ENCODE measurements at places on chromosomes 3 and 15.

GRCh38 chr3:40720341-40720740 lies 195.6 kb downstream of the ZNF621 start:
- DNase-seq: no peak
- H3K27ac ChIP-seq: no peak overlapping the region
- H3K27me3 ChIP-seq: no peaks in the 10 kb centered on the region

- peaks cover 1% of the 10 kb centered on the region for H3K27me3 ChIP-seq
- H3K27ac ChIP-seq: no peak overlapping the region
- no peak overlapping the region for H3K4me3 ChIP-seq
- DNase-seq: no peak
- H3K4me1 ChIP-seq: peaks cover 7% of the 10 kb centered on the region
- H3K36me3 ChIP-seq: no peaks in the 10 kb centered on the region
Observed at GRCh38 chr3:194959217-194959616, 273.5 kb downstream of the FAM43A start.

GRCh38 chr15:38648121-38648843 lies 83.7 kb upstream of the RASGRP1 start:
- no peaks in the 10 kb centered on the region for H3K27me3 ChIP-seq
- no peaks in the 10 kb centered on the region for H3K4me1 ChIP-seq
- no peak for DNase-seq
- H3K4me3 ChIP-seq: no peak overlapping the region

- peaks cover 43% of the 10 kb centered on the region for H3K4me1 ChIP-seq
- peaks cover 44% of the 10 kb centered on the region for H3K36me3 ChIP-seq
- peaks cover 21% of the 10 kb centered on the region for H3K27me3 ChIP-seq
- DNase-seq: no peak
Observed at GRCh38 chr3:39136533-39137434, 16.6 kb downstream of the CSRNP1 start.

DNA sequence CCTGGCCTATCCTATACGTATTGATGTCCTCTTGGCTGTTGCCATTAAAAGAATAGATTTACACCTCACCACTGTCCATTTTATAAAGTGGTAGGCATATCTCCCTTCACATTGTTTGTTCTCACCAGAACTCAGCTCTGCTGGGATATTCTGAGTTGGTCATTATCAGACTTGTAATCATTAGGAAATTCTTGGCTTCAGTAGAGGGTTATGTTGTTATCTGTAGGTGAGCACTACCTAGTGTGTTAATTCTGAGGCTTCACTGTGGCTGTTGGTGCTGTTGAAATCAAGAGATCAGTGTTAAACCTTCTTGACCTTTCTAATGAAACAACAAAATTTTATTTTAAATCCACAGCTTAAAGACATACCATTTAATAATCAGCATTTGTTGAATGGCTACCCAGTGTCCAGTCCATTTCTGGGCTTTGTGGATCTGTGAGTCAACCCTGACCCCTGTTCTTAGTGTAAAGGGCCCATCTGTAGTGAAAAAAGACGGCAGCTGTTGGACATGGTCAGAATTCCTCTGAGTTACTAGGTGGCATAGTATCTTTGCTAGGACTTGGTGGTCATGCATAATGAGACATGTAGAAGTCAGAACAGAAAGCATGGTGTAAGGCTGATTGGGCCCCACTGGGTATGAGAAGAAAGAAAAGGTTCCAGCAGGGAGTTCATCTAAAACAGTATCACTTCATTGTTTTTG lies 32.9 kb upstream of the P4HTM start:
- peaks cover 6% of the 10 kb centered on the region for H3K36me3 ChIP-seq
- DNase-seq: no peak
- no peak overlapping the region for H3K4me3 ChIP-seq
- H3K27me3 ChIP-seq: no peaks in the 10 kb centered on the region
- H3K27ac ChIP-seq: no peak overlapping the region

DNA sequence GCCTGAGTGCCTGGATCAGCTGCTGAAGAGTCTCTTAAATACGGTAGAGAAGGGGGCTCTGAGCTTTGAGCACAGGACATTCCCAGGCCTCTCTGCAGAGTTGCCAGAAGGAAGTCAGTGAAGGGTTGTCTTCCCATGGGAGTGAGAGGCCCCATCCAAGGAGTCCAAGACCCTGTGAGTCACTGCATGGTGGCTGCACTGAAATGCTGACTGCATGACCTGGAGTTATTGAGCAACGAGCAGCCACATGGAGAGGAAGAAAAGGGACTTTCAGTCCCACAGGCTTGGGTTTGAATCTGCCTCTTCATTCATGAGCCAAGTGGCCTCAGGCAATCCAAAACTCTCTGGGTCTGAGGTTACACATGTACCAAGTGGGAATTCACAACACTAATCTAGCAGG lies 69.6 kb upstream of the RASGRF1 start:
- H3K27me3 ChIP-seq: peaks cover 3% of the 10 kb centered on the region
- H3K4me1 ChIP-seq: no peaks in the 10 kb centered on the region
- no peak for DNase-seq
- no peak overlapping the region for H3K27ac ChIP-seq
- H3K4me3 ChIP-seq: no peak overlapping the region
- H3K36me3 ChIP-seq: no peaks in the 10 kb centered on the region
